ENCODE measurements at places on chromosomes 3 and 15.

DNA sequence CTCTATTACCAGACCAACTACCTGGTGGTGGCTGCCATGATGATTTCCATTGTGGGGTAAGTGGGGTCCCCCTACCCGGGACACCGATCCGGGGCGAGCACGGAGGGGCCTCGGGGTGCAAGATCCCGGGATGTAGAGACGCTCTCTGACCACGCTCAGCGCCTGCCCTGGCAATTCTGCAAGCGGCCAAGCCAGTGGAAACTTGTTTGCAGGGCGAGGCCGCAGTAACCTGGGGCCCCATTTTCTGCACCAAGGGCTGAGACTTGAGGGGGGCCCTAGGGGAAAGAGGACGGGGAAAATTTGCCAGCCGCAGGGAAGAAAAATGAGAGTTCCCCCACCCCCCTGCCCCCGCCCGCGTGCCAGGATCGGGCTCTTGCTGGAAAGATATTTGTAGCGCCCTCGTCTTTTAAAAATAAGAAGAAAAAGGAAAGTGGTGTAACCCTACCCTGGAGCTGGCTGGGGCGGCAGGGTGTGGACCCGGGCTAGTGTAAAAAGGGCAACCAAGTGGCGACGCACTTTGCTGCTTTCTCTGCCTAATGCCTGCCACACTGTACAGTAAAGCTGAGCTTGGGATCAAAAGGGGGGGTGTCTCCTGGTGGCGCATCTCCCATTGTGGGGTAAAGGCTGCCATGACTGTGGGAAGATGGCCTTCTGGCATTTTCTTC, 563 bp downstream of the ARL6IP5 start:
- DNase-seq: no peak

- DNase-seq: no peak
Measured at GRCh38 chr3:186760141-186760833, 23.1 kb upstream of the EIF4A2 start.

DNA sequence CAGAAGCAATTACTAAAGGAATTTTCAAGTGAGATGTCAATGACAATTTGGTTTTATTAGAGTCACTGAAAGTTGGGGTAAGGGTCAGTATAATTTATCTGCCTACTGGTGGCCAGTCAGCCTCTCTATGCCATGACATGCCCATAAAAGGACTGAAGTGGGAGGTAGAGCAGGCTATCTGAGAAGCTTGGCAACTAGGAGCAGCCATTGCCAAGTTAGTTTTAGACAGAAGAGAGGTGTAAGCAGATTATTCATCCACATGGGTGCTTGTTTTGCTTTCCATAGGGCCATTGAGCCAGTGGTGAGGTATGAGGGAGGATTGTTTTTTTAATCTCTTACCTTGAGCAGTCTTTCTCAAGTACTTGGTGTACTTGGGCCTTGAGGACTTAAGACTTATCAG, 8.1 kb upstream of the RBP1 start:
- DNase-seq: no peak

GRCh38 chr3:31533169-31534064, 692 bp downstream of the STT3B start:
- DNase-seq: no peak

GRCh38 chr15:59203008-59203407, 3.6 kb upstream of the LDHAL6B start:
- DNase-seq: no peak

GRCh38 chr15:58501636-58502188, 69.9 kb downstream of the LIPC start:
- no peak for DNase-seq

Measured in fibroblast of skin of left quadriceps (primary cell).